ENCODE measurements at places on chromosomes 13 and 19. TPM values are rescaled to one million over a fixed set of nuclear protein-coding genes. Genes with fewer than 3 reads are reported as not detected.

DNA sequence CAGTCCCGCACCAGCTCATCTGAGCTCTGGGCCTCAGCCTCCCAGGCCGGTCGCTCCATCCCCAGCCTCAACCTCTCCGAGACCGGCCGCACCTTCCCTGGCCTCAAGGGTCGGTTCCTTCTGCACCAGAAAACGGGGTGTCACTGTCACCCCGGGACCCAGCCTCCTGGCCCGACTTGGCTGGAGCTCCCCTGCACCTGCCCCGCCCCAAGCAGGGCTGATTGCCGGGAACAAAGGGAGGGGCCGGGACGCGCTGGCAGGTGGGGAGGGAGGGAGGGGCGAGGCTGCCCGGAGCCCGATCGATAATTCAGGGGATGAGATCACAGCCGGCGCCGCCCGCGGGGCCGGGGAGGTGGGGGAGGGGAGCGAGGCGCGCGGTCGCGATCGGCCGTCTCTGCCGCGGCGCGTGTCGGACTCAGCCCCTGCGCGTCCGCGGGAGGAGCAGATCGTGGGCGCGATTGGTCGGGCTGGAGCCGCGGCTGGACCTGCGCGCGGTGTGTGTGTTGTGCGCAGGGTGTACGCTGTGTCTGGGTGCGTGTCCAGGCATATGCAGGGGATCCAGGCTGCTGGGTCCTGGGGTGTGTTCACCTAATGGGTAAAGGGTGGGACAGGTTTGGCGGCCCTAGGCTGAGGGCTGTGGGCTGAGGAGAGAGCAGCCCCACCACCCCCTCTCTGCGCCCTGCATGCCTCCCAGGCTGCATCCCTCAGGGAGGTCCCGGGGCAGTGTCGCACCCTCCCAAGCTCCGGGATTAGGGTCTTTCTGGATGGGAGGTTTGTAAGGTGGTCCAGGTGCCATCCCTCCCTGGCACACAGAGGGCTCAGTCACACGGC is 1.1 kb upstream of the SHC2 start:
- no peak for DNase-seq

GRCh38 chr13:20383058-20383457 is 142.6 kb downstream of the CRYL1 start:
- DNase-seq: no peak

- no peak for DNase-seq
Observed at GRCh38 chr19:33812388-33813330, 16.0 kb downstream of the KCTD15 start.

DNA sequence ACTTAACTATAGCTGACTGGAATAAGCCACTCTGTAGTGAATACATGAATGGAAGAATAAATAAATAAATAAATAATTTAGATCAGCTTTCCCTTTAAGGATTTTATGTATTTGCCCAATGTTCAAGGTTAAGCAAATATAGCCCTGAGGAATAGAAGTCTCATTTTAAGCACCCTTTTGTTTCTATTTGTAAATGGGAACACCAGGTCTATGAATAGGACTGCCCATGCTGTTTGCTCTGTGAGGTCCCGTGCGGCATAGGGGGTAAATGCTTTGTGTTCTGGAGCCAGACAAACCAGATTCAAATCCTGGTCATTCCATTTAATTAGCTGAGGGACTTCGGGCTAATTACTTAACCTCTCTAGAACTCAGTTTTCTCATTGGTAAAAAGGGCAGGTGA is 29.3 kb downstream of the CBY2 start:
- no peak for DNase-seq

DNA sequence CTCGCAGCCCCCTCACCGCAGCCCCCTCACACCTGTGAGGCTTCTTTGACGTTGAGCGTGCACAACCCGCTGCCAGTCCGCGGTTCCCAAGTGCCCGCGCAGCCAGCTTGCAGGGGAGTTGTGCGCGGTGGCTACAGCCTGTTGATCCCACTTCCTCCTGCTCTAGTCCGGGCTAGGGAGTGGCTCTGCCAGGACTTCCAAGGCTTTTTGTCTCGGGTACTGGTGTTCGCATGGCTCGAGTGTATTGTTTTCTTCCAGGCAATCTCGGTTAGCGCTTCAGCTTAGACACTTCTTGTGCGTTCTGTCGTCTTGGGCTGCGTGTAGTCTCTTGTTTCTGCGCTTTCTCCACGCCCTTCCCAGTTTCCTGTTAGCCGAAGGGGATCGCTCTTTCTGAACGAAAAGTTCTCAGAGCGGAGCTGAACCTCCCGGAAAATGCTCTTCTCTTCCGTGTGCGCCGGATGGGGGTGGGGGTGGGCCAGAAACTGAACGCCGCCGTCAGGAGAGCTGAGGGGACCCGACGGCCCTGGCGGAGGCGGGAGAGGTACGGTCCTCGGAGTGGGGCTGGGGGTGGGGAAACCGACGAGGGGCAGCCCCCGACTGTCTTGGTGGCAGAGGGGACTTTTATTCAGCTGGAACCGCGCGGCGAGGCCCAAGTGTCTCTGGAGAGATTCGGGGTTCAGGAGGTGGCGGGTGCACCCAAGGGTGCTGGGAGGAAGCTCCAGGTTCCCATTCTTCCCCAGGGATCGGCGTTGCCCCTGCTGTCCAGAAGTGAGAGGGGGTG is 697 bp upstream of the DGKH start:
- no peak for DNase-seq

DNA sequence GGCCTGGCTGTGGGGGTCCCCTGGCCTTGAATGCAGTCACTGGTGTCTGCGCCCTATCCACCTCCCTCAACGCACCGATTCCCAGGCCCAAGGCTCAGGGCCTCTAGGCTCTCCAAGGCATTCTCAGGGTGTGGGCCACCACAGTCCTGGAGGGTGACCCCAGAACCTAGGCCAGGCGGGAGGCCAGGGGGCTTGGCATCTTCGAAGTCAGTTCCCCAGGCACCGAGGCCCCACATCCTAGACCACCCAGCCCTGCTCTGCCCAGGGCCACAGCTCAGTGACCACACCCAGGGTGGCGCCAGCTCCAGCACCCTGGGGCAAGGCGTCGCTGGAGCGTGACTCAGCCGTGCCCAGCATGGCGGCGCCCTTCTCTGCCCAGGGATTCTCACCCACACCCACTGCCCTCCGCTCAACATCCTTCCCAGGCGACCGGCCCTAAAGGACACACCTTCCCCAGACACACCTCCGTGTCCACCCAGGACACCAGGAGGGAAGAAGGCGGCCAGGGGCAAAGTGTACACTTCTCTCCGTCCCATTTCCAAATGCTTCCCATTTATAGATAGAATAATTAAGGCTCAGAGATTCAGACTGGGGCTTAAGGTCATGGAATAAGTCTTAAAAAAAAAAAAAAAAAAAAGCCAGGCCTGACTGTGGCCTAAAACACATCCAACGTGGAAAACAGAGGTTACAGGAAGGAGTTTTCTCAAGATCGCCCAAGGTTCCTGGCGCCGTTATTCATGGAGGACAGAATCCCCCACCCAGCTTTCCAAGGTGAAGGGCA is 36.4 kb upstream of the NANOS3 start:
- DNase-seq: peak; percentile 93

DNA sequence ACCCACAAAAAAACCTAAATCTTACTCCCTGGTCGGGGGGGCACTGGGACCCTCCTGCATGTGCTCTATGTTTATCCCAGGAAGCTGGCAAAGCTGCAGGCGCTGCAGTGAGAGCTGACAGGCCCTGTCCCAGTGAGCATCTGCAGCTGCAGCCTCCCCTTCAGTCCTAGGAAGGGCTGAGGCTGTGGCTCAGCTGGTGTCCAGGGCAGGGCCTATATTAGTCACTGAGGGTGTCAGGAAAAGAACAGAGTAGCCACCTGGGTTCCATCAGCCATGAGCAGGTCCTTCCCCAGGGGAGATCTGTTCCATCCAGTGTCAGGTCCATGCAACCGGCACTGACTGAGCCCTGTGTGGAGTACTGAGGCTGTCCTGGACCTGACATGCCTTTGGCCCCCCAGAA is 120.5 kb downstream of the TNFRSF19 start:
- DNase-seq: no peak

- no peak for DNase-seq
Observed at GRCh38 chr13:67147342-67148133, 82.6 kb downstream of the PCDH9 start.

- DNase-seq: peak; percentile 51
Observed at GRCh38 chr13:110211735-110212134, 95.2 kb downstream of the COL4A1 start.

DNA sequence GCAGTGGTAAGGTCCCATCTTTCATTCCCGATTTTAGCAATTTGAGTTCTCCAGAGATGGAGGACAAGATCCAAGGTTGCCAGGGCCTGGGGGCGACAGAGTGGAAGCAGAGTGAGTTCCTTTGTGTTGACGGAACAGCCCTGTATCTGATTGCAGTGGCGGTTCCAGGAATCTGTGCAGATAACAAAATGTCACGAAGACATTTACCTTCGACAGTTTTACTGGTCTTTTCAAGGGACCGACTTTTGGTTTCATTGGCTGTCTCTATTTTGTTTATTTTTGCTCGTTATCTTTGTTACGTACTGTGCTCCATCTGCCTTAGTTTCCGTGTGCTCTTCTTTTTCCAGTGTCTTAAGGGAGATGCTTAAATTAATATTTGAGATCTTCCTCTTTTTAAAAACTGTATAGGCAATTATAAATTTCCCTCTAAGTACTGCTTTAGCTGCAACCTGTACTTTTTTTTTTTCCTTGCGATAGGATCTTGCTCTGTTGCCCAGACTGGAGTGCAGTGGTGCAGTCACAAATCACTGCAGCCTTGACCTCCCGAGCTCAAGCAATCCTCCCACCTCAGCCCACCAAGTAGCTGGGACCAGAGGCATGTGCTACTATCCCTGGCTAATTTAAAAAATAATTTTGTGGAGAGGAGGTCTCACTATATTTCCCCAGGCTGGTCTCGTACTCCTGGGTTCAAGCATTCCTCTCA is 23.2 kb downstream of the KDM4B start:
- DNase-seq: no peak

DNA sequence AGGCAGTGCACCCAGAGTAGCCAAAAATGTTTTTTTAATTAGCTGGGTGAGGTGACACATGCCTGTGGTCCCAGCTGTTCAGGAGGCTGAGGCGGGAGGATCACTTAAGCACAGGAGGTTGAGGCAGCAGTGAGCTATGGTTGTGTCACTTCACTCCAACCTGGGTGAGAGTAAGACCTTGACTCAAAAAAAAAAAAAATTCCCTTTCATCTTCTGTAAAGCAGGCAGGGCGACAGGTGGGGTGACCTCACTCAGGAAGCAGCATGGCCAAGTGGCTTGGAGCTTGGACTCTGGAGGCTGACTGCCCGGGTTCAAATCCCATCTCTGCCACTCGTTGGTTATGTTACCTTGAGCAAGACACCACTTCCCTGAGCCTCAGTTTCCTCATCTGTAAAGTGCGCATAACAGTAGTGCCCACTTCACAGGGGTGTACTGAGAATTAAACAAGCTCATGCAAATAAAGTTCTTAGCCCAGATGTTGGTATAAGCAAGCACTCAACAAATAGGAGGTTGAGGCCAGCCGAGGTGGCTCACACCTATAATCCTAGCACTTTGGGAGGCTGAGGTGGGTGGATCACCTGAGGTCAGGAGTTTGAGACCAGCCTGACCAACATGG is 48.3 kb downstream of the MAP4K1 start:
- no peak for DNase-seq

- no peak for DNase-seq
Observed at GRCh38 chr13:73300718-73301425, 242.1 kb downstream of the KLF5 start.

GRCh38 chr13:23157781-23158180 is 23.0 kb upstream of the SGCG start:
- DNase-seq: no peak

GRCh38 chr19:50686310-50687032 is 33.1 kb downstream of the SHANK1 start:
- DNase-seq: no peak

DNA sequence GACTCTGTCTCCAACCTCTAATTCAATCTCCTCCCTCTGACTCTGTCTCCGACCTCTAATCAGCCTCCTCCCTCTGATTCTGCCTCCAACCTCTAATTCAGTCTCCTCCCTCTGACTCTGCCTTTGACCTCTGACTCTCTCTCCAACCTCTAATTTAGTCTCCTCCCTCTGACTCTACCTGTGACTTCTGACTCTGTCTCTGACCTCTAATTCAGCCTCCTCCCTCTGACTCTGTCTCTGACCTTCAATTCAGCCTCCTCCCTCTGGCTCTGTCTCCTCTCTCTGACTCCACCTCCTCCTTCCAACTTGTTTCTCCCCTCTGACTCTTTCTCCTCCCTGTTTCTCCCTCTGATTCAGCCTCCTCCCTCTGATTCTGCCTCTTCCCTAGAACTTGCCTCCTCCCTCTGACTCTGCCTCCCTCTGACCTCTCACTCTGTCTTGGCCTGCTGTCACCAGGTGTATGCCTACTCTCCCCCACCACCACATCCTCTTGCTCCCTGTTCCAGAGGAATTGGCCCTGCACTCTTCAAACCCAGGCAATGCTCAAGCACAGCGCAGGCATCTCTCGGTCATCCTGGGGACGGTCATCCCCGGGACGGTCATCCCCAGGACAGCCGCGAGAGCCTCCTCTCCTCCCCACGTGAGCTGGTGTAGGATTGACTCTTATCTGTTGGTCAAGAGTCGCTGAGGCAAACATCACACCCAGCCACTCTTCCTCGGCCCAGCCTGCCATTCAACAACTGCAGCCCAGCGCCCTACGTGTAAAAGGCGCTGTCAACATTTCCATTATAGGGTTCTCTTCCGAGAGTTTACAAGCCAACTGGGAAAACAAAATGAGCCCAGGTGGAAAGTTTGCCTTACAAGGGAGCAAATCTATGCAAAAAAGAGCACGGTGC is 60.2 kb downstream of the ZIC5 start:
- no peak for DNase-seq

DNA sequence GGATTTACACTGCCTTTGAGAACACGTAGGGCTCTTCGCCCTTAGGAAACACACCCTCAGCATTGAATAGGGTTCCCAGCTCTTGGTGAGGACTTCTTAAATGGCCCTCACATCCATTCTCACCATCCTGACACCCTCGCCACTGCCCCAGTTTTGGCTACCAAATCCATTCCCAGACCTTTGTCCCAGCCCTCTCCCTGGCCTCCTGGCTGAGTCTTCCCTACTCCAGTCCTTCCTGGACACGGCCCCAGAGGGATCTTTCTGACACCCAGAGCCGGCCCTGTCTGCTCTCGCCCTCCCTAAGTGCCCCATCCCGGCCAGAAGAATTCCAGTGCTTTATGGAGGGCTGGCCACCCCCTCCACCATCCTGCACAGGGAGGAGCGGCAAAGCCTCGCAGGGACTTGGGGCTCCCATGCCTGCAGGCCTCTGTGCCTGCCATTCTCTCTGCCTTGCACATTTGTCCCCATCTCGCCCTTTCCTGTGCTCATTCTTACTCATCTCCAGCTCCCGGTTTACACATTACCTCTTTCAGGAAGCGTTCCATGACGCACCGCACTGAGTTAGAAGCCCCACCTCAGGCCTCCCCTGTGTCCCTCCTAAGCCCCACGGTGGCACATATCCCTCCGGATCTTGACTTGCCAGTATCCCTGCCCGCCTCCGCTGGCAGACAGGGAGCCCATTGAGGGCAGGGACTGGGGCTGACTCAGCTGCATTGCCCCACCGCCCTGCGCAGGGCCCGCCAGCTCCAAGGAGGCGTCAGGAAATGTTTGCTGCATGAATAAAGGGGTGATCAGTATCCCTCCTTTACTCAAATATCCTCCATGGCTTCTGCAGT is 11.0 kb upstream of the KLK14 start:
- no peak for DNase-seq

The SLC6A16 gene
- 6.0 TPM for total RNA-seq

The GPC6 gene
- total RNA-seq: 125 TPM

The PEAK3 gene
- total RNA-seq: 0.44 TPM

The CLEC11A gene
- 6.0 TPM for total RNA-seq

The LHFPL6 gene
- 174 TPM for total RNA-seq

The CLEC4G gene
- total RNA-seq: not detected

The PRTN3 gene
- not detected for total RNA-seq

The LILRB2 gene
- total RNA-seq: not detected

The IL4I1 gene
- total RNA-seq: not detected

The HOMER3 gene
- total RNA-seq: 68.8 TPM

The RXFP2 gene
- total RNA-seq: not detected

The MVB12A gene
- total RNA-seq: 59.2 TPM

The TSEN34 gene
- 53.7 TPM for total RNA-seq

The ACP7 gene
- not detected for total RNA-seq

Measured in osteocyte (in vitro differentiated cells).